ENCODE measurements at places on chromosomes 4 and X. TPM values are rescaled to one million over a fixed set of nuclear protein-coding genes. Genes with fewer than 3 reads are reported as not detected.

REELD1 gene
- 0.22 TPM for total RNA-seq

RBMXL3 gene
- not detected for total RNA-seq

CLGN gene
- 44.7 TPM for total RNA-seq

TSC22D3 gene
- total RNA-seq, result 33.0 TPM

EXOC1 gene
- 26.6 TPM for total RNA-seq

EFHC2 gene
- 4.3 TPM for total RNA-seq

SRPK3 gene
- total RNA-seq, result 54.7 TPM

SCML2 gene
- total RNA-seq, result 0.97 TPM

FAM50A gene
- total RNA-seq, result 43.7 TPM

PRDM8 gene
- 1.6 TPM for total RNA-seq
